Esophagus mucosa (tissue), 1 donor: ENCODE measurements at places on chromosomes 13 and 19.

DNA sequence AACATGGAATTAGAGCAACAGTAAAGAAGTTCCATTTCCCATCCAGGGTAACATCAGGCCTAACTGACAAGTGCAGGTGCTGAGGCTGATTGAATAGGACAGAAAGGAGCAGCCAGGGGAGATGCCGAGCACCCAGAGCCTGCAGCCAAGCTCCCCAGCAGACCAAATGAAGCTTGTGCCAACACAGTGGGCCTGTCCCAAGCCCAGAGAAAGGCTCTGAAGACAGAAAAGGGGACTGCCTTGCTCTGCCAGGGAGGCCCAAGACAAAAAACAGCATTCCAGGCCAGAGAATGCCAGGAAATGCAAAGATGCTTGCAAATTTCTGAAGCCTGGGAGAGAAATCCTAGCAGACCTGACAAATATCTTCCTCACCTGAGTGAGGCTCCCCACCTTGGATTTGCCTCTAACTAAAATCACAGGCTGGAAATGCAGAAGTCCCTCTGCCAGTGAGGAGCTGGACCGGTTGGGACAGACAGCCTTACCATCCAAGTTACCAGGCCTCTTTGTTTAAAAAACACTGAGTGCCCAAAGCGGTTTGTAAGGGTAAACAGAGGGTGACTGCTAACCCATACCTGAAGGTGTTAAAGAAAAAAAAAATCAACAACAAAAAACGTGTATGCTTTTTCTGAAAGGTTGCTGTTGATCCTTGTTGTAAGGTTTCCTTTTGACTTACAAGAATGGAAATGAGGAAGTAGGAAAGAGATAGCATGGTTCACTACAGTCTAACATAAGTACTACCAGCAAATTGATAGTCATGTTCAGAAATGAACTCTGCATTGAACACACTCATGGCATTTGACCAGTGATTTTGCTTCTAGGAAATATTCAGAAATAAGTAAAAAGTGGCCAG, 11.8 kb upstream of the HMGB1 start:
- no peak for ATAC-seq

DNA sequence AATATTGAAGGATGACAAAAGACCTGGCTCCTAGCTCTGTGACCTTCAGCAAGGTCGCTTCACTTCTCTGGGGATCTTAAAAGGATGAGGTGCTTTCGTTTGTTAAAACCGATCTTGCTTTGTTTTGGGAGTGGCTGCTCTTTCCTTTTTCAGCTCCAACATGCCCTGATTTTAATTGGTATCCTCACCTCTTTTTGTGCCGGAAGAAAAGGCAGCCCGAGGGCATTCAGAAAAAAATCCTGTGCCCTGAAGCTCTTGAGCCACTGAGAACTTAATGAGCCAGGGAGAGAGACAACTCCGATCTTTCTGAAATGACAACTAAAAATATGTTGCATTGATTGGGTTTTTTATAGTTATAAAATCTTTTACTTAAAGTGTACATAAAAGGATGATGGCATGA, 19.4 kb downstream of the CLDN10 start:
- no peak for ATAC-seq

GRCh38 chr13:47027780-47028437, 131.1 kb upstream of the HTR2A start:
- ATAC-seq: no peak

DNA sequence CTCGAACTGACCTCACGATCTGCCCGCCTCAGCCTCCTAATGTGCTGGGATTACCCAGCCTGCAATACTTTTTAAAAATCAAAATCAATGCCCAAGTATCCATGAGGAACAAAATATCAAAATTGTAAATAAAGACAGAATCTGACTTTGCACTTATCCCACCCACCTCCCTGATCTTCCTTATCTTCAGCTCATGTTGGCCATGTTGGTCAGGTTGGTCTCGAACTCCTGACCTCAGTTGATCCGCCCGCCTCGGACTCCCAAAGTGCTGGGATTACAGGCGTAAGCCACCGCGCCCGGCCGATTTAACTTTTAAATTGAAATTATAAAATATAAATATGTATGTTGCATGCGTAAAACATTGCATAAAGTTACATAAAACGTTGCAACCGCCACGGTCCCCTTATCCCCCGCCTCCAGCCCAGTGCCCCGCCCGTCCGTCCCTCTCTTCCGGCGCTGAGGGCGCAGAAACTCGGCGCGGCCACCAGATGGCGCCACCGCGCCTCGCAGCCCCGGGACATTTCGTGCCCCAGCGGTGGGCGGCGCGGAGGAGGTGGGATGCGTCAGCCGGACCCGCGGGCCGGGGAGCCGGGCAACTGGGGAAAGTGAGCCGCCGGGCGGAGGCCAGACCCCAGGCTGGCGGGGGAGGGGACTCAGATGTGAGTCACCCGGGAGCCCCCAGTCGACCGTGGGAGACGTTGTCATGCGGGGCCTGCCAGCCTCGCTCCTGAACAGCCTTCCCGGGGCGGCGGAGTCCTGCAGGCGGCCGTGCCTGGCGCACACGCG, 1.5 kb upstream of the GADD45B start:
- ATAC-seq: peak; percentile 34
